ENCODE measurements at places on chromosomes 16 and 17.

DNA sequence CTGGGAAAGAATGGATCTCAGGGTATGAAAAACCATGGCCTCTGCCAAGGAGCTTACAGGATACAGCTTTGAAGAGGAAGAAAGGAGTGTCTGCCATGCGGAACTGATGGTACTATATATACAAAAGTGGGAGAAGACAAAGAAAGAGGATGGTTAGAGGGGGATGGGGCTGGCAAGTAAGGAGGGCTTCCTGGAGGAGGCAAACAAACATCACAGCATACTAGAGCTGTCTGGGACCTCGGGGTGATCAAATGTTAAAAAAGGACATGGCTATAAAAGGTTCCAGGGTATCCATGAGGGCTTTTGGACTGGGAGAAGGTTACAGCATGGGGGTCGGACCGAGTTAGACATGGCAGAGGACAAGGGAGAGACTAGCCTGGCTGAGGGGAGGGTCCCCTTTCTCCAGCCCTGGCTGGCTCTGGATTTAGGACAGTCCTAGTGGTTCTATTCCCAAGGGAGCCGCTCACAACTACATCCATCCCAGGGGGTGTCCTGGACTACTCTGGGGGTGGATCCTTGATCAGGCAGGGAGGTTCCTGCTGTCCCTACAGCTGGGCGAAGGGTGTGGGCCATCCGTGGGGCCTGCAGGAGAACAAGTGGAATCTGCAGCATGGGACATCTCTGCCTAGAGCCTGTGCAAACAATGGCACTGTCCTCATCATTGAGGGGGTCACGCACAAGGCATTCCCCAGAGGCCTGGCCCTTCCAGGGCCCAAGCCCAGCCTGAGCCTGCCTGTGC, 12.2 kb downstream of the WNT9B start:
- DNase-seq = no peak

DNA sequence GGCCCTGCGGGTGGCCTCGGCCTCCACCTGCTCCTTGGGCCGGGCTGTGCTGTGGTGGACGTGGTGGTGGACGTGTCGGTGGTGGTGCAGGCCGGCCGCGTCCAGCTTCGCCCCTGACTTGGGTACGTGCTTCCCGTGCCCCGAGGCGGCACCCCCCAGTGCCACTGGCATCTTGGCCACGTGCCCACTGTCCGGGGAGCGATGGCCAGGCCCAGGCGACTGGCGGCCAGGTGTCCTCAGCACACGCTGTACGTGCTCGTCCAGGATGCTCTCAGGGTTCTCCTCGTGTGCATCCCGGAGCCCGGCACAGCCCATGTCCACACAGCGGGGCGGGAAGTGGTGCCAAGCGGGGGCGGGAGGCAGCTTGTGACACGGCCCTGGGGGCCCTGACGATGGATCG, 14.9 kb downstream of the PDIA2 start:
- DNase-seq = no peak

GRCh38 chr17:27471321-27472269, 15.3 kb downstream of the KSR1 start:
- DNase-seq = no peak

- DNase-seq = peak; percentile 80
Observed at GRCh38 chr17:73401911-73402310, 90.1 kb upstream of the CDC42EP4 start.

- DNase-seq = no peak
Observed at GRCh38 chr17:75688209-75688825, 21.2 kb downstream of the SAP30BP start.

DNA sequence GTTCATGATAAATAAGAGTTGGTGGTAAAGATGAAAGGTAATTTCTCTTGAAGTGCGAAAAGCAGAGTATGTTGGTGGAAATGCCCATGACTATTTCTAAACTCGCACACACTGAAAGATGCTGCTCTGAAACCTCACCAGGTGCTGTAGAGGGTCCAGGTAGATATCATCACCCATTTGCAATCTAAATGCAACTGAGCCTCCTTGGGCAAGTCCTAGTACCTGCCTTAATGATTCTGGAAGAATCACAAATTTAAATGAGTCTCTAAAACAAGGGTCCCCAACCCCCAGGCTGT, 5.9 kb upstream of the MMD start:
- DNase-seq = no peak

DNA sequence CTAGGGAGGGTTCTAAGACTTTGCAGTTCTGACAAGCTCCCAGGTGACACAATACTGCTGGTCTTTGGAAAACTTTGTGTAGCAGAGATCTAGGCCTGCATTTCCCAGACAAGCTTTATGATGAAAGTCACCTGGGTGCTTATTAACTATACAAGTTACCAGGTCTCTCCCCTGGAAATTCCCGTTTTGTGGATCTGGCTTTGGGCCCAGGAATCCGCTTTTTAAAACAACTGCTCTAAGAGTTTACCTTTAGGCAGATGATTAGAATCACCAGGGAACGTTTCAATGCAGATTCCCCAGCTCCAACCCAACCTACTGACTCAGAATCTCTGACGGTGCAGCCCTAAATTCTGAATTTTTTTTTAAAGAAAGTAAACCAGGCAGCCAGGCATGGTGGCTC, 36.3 kb downstream of the MYH3 start:
- DNase-seq = no peak

DNA sequence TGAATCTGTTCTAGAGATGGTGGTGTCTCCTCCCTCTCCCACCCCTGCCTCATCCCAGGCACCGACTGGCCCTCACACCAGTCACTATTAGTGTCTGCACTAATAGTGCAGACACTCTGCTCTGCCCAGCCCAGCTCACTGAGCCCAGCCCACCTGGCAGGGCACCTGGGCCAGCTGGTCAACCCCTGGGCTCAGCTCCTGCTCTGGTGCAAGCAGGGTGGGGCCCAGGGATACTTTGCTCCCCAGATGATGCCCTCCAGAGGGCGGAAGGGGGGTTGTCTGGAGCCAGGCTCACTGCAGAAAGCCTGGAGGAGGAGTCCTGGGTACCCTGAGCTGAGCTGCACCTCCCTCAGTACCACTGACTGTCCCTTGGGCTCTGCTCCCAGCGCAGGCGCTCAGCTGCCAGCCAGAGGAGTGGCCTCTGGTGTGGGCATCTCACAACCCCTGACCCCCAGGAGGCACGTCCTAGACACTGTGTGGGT, 14.5 kb downstream of the RAB11FIP4 start:
- no peak for DNase-seq

- no peak for DNase-seq
Observed at GRCh38 chr17:6756425-6757031, 682 bp downstream of the XAF1 start.

GRCh38 chr17:9987779-9988585, 82.9 kb upstream of the RCVRN start:
- peak; percentile 55 for DNase-seq
